ENCODE measurements at places on chromosomes 2 and 18. TPM values are rescaled to one million over a fixed set of nuclear protein-coding genes. Genes with fewer than 3 reads are reported as not detected.

The VWC2L gene
- total RNA-seq: not detected

The SERPINB13 gene
- not detected for total RNA-seq

The NEU4 gene
- total RNA-seq: 5.9 TPM

The PIEZO2 gene
- 2.8 TPM for total RNA-seq

The IWS1 gene
- 34.9 TPM for total RNA-seq

The ASXL3 gene
- not detected for total RNA-seq
